D341Med (cell line): ENCODE measurements at places on chromosomes 11 and 22.

GRCh38 chr22:39244496-39245129 lies at the start of gene PDGFB:
PDGFB (minus strand) TSS chr22:39244982; CDS start chr22:39243963, 1,019 bp downstream.
- DNase-seq, result peak; percentile 67

DNA sequence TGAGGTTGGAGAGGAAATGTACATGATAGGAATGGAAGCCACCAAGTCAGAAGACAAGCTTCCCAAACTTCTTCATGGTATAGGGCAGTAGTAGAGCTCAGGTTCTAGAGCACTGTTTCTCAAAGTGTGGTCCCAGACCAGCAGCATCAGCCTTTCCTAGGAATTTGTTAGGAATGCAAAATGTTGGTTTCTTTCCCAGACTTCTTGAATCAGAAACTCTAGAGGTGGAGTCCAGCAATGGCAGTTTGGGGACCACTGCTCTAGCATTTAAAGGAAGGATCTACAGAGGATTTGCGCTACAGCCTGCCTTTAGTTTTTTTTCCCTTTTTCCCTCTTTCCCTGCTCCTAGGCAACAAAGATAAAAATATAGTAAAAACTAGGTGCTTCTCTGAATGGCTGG lies 17.0 kb upstream of the MMP12 start:
- no peak for DNase-seq

- no peak for DNase-seq
Observed at GRCh38 chr11:75306529-75306928, 44.9 kb downstream of the ARRB1 start.

GRCh38 chr11:107741044-107741823 lies 29.4 kb upstream of the SLN start:
- no peak for DNase-seq

DNA sequence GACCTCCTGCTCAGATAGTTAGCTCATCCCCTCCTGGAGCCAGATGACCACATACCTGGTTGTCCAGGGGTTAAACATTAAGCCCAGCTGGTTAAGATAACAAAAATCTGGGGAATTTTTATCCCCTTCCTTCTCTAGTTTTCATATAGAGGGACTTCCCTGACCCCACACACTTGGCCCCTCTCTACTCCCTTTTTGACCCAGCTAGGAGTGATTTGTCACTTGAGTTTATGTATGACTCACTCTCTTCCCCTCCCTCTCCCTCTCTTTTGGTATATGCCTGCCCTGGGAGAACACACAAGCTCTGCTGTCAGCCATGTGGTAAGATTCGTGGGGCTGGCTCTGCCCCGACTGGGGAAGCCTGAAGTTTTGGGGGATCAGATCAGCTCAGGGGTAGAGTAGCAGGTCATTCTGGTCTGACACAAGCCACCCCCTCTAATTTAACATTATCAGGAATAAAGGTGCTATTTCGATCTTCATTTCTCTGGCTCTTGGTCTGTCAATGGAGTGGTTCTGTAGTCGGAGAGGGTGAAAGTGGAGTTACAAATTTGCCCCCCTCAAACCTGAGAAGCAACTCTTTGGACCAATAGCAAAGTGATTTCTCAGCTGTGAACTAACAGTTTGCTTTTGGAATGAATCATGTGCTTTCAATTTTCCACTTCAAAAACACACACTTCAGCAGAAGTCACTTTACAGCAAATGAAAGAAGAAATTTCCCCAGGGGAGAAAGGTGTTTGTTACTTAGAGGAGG lies 415.3 kb upstream of the CADM1 start:
- DNase-seq, result no peak

- no peak for DNase-seq
Observed at GRCh38 chr11:45082744-45083543, 63.5 kb upstream of the PRDM11 start.

- no peak for DNase-seq
Observed at GRCh38 chr11:59562292-59562691, 51.0 kb downstream of the OR4D9 start.

- DNase-seq, result no peak
Observed at GRCh38 chr11:127018683-127019279, 18.2 kb upstream of the KIRREL3 start.

GRCh38 chr11:3368199-3368598 lies 10.7 kb downstream of the ZNF195 start:
- no peak for DNase-seq

GRCh38 chr11:95371153-95371552 lies 140.2 kb upstream of the SESN3 start:
- no peak for DNase-seq

DNA sequence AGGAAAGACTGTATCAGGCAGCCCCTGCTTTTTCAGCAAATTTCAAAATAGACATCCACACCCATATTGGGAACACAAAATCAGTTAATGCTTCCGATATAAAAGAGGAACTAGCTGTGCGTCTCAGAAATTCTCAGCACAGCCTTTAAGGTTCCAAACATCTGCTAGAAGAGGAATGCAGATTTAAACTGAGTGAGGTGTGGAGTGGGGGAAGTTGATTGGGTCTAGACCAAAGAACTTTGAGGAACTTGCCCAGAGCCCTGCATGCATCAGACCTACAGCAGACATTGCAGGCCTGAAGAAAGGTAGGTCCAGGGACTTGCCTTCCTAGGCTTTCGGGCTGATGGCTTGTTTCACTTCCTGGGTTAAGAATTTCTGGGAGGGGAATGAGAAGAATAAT lies at the start of gene MS4A4A:
TSS of gene MS4A4A (plus strand) at position 255 of the 400 bp plus-strand sequence. CDS start at position 265, 10 bp downstream.
- DNase-seq, result no peak

GRCh38 chr11:36487619-36488018 lies 22.5 kb downstream of the TRAF6 start:
- no peak for DNase-seq

DNA sequence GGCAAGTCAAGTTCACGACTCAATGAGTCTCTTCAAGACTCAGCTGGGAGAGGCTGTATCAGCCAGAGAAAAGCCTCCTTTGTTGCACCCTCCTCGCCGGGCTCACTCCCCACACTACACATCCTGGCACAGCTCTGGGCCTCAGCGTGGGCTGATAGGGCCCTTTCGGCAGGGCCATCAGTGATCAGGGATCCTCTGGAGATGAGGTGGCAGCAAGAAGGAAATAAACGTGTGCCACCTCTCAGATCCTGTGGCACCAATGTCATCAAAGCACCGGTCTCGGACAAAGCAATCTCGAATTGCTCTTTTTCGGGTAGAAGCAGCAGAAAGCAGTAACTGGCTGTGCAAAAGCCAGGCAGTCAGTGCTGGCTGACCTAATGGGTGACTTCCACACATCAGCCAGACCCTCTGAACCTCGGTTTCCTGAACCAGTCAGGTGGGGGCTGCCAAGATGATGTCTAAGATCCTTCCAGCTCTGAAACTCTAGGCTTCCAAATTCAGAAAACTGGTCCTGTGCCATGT lies 2.1 kb downstream of the EHD1 start:
- no peak for DNase-seq

DNA sequence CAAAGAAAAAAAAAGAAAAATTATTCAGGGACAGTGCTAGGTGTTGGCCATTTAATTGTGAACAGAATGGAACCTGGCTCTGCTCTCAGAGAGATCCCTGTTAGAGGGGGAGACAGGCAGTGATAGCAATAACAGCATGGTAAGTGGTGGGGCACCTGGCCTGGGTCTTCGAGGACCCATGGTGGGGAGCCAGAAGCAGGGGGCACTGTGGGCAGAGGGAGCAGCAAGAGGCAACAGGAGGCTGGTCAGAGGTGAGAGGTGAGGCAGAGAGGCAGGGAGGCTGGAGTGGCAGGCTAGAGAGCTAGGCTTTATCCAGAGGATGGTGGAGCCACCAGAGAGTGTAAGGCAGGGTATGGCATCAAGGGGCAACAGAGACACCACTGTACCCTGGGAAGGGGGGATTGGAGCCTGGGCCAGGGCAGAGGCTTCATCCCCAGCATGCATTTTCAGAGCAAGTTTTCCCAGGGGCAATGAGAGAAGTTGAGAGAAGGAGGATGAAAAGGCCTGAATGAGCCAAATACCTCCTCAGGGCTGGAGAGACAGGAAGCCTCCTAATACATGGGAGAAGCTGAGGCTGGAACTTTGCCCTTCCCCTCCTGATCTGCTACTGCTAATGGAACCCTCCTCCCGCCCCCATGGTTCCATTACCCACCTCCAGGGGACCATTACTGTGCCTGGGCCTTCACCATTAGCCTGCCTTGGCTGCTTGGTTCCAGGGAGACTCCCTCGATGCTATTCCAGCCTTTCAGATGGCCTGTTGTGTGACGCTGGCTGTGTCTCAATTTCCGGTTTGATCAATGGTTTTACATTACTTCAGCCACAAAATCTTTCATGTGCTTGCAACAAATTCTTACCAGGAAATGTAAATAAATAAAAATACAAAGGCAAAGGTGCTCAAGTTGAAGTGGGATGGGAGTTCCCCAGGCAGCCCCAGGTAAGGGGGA lies 2.6 kb upstream of the P2RY2 start:
- DNase-seq, result no peak

GRCh38 chr11:82811369-82811768 lies 77.7 kb upstream of the FAM181B start:
- no peak for DNase-seq

DNA sequence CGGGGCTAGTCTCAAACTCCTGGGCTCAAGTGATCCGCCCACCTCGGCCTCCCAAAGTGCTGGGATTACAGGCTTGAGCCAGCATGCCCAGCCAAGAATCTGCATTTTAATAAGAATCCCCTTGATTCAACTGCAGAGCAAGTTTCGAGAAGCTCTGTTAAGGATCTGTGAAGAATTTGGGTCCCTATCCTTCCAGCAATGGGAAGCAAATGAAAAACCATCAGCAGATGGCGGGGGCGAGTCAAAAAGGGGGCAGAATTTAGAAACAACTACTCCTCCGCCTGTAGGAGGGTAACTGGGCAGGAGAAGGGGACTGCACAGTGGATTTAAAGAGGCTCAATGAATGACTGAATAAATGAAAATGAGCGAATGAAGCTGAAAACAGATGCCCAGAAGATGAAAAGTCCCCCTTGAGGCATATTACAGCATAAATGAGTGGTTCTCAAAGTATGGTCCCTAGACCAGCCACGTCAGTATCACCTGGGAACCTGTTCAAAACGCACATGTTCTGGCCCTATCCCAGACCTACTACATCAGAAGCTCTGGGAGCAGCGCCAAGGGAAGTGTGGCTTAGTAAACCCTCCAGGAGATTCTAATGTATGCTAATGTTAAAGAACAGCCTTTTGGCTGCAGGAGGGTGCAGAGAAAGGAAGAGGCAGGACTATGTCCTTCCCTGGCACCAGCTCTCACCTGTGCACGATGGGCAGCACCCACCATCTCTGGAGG lies 15.0 kb downstream of the VWCE start:
- no peak for DNase-seq

DNA sequence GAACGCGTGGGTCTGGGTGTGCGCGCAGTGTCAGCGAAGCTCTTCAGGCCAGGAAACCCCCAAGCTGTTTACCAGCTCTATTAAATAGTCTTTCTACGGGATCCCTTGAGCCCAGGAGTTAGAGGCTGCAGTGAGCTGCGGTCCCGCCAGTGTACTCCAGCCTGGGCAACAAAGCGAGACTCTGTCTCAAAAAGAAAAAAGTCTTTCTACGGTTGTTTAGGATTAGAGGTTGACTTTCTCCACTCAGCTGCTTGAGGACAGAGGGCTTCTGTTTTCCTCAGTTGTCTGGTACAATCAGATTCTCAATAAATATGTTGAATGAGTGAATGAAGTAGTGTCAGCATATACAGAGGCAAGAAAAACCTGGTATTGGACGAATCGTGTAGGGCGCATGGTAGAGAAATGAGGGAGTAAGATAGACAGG lies 619 bp downstream of the SART1 start:
- no peak for DNase-seq

- DNase-seq, result no peak
Observed at GRCh38 chr11:65309006-65309405, 5.7 kb upstream of the CDC42EP2 start.

GRCh38 chr11:126514061-126514693 lies 158.7 kb downstream of the ST3GAL4 start:
- no peak for DNase-seq

- DNase-seq, result no peak
Observed at GRCh38 chr11:72668629-72669347, 5.4 kb downstream of the PDE2A start.

DNA sequence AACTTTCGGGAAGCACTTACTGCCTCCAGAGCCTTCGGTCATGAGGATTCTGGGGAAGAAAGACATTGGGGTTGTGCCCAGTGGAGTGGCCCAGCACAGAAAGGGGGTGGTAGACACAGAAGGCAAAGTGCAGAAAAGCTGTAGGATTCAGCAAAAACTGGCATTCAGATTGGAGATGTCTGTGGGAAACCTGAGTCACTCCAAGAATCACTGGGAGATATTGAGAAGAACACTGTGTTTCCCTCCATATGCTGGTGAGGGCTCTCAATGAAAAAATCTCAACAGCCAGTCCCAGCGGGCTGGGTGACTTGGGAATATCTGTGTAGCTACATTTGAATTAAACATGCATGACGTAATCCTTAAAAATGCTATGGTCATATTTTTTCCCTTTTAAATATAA lies 61.2 kb upstream of the RCN1 start:
- no peak for DNase-seq

DNA sequence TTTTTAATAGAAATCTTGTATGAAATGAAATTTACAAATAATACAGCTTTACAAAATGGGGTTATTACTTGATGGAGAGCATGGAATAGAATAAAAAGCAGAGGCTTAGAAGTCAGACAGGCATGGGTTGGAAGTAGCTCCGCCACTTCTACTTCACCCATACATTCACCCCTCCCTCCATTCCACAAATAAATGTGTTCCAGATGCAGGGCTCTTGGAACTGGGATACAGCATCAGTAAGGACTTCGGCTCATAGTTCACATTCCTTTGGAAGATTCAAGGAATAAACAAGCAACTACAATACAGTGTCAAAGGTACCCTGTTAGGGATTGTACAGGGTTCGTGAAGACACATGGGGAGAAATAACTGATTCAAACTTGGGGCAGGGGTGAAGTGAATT lies 156.8 kb downstream of the WNT11 start:
- no peak for DNase-seq

DNA sequence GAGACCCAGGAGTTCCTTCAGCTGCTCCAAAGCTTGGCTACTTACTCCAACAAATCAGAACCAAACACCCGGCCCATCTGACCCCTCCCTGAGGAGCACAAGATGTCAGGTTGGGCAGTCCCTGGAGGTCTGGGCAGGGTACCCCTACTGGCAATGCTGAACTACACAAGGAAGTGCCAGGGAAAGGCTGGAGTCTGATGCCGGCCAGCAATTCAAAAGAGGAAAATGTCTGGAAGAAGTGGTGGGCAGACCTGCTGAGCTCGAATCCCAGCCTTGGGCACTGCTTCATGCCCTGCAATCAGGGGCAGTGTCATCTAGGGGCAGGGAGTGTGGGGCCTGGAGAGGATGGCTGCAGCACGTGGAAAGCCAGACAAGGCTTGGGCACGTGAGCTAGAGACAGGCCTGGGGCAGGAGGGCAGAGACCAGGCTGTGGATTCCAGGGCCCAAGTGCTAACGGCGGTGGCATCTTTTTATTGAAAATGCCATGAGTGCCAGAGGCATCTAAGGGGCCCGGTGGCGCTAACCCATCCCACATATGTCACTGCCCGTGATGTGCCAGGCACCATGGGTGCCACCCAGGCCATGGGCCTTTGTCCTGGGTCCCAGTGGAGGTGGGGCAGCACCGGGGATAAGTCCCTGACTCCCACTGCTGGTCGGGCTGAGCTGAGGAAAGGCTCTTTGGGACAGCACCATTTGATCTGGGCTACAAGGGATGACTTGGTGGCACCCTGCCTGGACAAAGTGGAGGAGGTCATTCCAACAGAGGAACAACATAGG lies 97.9 kb upstream of the PITPNB start:
- DNase-seq, result no peak
